Muscle of arm (tissue), 14 donors: ENCODE measurements at places on chromosomes 11 and 22. TPM values are rescaled to one million over a fixed set of nuclear protein-coding genes. Genes with fewer than 3 reads are reported as not detected.

DNA sequence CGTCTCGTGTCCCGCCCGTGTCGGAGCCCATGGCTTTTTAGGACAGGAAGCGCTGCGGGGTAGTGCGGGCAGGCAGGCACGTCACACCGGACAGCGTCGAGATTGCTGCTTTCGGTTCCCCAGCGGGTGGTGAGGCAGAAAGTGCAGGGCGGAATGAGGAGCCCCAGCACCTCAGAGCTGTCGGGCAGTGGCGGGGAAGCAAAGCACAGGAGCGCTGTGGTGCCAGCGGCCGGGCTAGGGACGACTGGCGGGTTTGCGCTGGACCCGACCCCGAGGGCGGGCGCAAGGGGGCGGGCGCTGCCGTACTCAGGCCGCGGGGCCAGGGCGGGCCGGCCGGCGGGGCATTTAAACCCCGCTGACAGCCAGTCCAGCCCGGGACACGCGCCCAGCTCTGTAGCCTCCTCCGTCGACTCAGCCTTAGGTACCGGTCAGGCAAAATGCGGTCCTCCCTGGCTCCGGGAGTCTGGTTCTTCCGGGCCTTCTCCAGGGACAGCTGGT lies at the start of gene SLC37A2:
Gene SLC37A2, plus strand, starts transcription at position 375 of the 498 bp plus-strand sequence. Its CDS starts 63 bp downstream, at position 438.
- DNase-seq: peak; percentile 45

DNA sequence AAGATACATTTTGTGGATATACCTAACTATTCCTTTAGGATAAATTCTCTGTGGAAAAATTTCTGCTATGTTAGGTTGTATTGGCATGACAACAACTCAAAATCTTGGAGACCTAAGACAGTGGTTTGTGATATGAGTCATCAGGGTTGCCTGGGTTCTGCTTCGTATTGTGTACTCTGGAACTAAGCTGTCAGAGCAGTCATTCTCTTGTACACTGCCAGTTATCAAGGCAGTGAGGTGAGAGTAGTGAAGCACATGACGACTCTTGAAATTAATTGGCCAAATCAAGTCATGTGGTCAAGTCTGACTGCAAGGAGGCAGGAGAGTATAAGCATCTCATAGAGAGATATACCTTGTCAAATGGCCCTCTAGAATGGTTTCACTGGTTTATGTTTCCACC lies 104.4 kb downstream of the FANCF start:
- DNase-seq: no peak

DNA sequence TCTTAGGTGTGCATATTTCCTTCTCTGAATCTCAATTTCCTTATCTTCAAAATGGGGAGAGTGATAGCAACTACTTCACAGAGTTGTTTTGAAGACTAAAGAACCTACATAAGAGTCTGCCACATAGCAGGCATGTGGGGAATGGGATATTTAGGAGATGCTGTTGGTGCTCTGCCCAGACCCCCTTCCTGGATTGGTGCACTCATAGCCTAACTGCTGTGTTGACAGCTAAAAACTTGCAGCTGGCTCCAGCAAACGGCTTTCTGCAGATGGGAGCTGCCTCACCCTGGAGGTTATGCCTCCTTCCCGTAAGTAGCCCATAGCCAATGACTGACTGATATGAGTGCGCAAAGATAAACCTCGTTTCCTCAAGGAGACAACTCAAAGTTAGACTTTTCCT lies 106.1 kb downstream of the CD44 start:
- no peak for DNase-seq

The OR51E2 gene
- not detected for polyA plus RNA-seq

The FIBIN gene
- polyA plus RNA-seq: 43.7 TPM

The ELMOD1 gene
- polyA plus RNA-seq: 9.3 TPM

The RNF169 gene
- 14.0 TPM for polyA plus RNA-seq

The OR10AG1 gene
- polyA plus RNA-seq: not detected

GRCh38 chr11:92322225-92322624 lies 97.6 kb downstream of the FAT3 start:
- no peak for DNase-seq

The GAS2 gene
- 17.9 TPM for polyA plus RNA-seq

DNA sequence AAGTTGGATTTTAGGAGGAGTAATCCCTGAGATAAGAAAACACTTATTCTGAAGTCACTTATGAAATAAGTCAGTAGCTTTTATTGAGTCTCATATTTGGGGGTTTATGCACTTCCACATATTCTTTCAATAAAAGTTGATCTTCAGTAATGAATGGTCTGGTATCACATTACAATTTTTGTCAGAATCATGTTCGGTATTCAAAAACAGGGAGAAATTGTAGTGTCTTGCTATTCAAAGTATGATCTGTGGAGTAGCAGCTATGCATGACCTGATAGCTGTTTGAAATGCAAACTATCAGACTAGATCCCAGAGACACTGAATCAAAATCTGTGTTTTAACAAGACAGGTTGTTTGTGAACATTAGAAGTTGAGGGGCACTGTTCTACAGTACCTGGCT lies 857.6 kb downstream of the METTL15 start:
- DNase-seq: no peak

The BEST1 gene
- polyA plus RNA-seq: 4.3 TPM

- no peak for DNase-seq
Measured at GRCh38 chr22:20130319-20130718, 1.3 kb upstream of the ZDHHC8 start.

DNA sequence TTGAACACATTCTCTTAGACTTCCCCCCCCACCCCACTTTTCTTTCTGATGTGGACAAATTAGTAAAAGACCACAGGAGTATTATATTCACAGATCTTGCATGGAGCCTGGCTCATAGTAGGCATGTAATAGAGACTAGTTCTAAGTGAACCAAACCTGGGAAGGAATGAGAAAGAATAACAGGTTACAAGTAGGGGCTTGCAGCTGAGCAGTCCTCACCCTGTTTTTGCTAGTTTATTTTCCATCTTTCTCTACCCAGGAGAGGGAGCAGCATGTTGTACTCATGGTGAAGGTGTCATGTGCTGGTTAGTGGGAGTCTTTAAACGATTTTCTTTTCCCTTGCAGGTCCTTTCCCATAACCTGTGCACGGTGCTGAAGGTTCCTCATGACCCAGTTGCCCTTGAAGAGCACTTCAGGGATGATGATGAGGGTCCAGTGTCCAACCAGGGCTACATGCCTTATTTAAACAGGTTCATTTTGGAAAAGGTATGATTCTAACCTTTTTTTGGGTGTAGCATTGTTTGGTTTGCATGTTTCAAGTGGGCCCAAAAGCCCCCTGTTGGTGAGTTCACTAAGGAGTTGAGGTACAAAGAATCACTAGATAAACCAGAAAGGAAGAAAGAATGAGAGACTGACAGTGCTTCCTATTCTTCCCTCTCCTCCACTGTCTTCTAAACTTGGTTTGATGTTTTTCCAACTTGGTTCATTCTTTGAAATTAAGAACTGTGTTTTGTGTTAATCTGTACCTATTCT lies 30.1 kb downstream of the SWAP70 start:
- no peak for DNase-seq

The KRTAP5-11 gene
- not detected for polyA plus RNA-seq

DNA sequence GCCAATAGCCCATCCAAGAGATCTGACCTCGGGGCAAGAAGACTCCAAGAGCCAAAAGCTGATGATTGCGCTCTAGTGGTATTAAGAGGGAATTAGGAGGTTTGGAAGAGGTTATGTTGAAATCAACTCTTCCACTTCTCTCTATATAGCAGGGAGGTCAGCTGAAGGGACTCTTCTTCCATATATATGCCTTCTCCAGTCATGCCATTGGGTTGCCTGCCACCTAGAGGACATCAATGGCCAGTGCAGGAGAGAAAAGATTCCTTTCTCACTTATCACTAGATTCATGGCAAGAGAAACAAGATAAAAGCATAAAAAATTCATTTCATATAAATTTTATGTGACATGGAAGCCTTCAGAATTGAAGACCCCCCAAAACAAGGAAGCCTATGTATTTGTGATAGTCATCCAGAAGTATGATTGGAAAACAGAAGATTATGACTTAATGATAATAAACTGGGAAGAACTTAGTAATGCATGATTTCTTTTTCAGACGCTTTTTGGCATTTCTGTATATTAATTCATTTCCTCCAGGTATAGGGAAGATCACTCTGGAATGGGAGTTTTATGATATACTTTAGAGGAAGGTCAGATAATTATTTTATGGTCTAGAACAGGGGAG lies 435.1 kb upstream of the DDI1 start:
- DNase-seq: peak; percentile 28

DNA sequence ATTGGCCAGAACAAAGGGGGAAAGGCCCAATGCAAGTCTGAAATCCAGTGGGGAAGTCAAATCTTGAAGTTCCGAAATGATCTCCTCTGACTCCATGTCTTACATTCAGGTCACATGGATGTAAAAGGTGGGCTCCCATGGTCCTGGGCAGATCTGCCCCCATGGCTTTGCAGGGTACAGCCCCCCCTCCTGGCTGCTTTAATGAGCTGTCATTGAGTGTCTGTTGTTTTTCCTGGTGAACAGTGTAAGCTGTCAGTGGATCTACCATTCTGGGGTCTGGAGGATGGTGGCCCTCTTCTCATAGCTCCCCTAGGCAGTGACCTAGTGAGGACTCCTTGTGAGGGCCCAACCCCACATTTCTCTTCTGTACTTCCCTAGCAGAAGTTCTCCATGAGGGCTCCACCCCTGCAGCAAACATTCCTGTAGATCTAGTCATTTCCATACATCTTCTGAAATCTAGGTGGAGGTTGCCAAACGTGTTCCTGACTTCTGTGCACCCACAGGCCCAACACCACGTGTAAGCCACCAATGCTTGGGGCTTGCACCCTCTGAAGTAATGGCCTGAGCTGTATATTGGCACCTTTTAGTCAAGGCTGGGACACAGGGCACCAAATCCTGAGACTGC lies 9.3 kb downstream of the CARD18 start:
- no peak for DNase-seq

GRCh38 chr11:72840780-72841179 lies 26.6 kb downstream of the ATG16L2 start:
- no peak for DNase-seq

The MS4A6E gene
- polyA plus RNA-seq: not detected

The UPK2 gene
- 1.2 TPM for polyA plus RNA-seq

The GSTT2B gene
- 6.1 TPM for polyA plus RNA-seq

The OR6T1 gene
- not detected for polyA plus RNA-seq

DNA sequence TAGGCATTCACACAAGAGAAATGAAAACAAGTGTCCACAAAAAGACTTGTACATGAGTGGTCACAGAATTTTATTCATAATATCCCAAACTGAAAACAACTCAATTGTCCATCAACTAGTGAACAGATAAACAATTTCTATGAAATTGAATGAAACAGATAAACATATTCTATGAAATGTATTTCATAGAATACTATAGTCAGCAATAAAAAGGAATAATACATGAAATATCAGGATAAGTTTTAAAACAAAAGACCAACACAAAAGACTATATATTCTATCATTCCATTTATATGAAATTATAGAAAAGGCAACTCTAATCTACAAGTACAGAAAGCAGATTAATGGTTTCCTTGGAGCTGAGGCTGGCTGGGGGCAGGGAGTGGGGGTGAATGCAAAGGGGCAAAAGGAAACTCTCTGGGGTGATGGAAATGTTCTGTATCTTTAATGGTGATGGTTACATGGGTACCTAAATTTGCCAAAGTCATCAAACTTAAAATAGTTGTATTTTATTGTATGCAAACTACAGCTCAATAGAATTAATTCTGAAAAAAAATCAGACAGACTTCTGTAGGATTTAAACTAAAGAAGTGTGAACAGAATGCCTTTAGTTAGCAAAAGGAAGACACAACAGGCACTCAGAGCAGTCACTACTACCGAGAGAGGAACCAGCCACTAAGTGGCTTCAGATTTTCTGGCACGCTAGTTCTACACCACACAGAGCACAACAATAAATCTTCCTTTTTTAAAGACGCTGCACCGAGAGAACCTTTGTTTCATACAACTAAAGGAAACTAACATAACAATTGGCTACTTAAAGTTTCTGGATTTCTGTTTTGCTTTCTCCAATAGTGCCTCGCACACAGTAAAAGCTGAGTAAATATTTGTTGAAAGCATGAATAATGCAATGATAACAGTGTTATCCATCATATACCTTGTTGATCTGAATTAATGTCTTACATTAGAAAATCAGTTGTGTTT lies 15.4 kb downstream of the CCDC34 start:
- no peak for DNase-seq

DNA sequence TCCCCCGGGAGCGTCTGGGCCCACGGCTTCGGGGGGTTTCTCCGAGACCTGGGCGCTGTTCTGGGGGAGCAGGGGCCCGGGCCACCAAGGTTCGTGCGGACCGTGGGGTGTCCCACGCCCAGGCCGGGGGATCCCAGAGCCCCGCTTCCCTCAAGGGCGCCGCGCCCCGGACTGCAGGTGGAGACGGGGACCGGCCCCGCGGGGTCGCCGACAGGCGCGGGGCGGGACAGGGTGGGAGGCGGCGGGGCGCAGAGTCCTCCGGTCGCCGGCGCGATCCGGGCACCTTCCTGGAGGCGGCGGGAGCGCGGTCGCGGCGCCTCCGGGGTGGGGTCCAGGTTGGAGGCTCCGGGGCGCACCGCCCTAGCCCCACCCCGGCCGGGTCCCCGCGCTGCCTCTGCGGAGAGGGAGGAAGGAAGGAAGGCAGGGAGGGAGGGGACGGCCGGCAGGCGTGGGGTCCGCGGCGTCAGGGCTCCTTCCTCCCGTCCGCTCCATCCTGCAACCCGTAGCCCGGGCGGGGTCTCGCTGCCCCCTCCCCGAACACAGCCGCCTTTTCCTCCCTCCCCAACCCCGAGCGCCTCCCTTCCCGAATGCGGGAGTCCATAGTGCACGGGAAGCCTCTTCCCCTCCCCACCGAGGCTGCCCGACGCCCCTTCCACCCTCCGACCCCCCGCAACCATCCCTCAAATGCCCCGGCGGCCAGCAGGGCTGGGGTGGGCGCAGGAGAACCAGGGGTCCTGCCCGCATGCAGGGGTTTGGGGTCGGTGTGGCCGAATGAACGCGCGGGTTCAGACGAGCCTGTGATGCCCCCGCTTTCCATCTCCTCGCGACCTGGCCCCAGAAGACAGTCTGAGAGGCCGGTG lies 4.3 kb upstream of the ZBED4 start:
- no peak for DNase-seq

GRCh38 chr11:18723991-18724390 lies 2.0 kb downstream of the IGSF22 start:
- no peak for DNase-seq

DNA sequence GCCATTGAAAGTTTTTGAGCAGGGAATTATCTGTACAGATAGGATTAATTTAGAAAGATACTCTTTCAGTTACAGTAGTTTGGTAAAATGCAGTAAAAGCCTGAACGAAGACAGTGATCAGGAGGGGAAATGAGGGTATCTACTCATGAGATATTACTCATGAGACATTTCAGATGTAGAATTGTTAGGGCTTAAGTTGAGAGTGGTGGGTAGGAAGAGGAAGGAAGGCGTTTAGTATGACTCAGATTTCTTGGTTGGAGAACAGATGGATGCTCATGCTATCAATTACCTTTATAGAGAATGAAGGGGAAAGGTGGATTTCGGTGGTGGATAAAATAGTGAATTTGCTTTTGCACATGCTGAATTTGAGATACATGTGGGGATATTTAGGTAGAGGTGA lies 15.8 kb downstream of the CCDC81 start:
- no peak for DNase-seq
